ENCODE measurements at places on chromosomes 16 and 17.

GRCh38 chr17:76081295-76082210 is 2.6 kb downstream of the ZACN start:
- no peak for DNase-seq

- no peak for DNase-seq
Observed at GRCh38 chr17:14346801-14347200, 45.9 kb downstream of the HS3ST3B1 start.

DNA sequence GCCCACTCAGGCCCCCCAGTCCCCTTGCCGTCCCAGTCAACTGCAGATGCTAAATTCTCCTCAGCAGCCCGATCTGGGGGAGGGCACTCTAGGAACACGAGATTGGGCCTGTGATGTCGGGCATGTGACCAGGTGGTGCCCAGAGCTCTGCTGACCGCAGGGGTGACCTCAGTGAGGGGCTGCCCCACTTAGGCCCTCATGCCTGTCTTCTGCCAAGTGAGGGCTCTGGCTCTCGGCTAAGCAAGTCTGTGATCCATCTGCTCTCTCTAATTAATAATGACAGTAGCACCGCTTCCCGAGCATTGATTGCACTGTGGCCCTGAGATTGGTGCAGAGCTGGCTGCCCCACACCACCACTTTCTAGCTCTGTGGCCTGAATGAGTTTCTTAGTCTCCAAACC is 138.8 kb downstream of the MRM1 start:
- no peak for DNase-seq

GRCh38 chr17:56896217-56896967 is 17.5 kb downstream of the TRIM25 start:
- DNase-seq = no peak

GRCh38 chr17:81015136-81015535 is 19.8 kb upstream of the BAIAP2 start:
- DNase-seq = no peak

GRCh38 chr17:28033972-28034714 is 8.3 kb upstream of the NLK start:
- DNase-seq = no peak

DNA sequence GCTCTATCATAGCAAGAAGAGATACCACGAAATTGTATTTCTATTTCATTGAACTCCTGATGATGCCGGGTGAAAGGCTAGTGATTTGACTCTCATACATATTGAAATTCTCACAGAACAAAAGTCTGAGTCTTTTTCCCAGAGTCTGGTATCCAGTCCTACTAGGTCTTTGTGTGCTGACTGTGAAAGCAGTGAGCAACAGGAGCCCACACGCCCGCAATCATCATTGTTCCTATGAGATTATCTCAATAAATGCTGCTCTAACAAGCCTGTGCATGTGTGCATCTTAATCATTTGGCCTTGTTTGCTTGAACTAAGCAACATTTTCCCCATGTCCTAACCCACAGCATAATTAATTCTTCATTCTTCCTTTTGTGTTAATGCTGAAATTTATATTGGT is 1466.0 kb downstream of the CDH11 start:
- no peak for DNase-seq
